Uterus (tissue), 4 donors: ENCODE measurements at places on chromosomes 4 and X. TPM values are rescaled to one million over a fixed set of nuclear protein-coding genes. Genes with fewer than 3 reads are reported as not detected.

Gene BRS3
- 0.28 TPM for total RNA-seq

Gene CT45A2
- not detected for total RNA-seq

Gene MAGED4B
- 31.2 TPM for total RNA-seq

Gene MAGEB10
- not detected for total RNA-seq

Gene TGIF2LX
- not detected for total RNA-seq
